ENCODE measurements at places on chromosomes 3 and 15.

- no peaks in the 10 kb centered on the region for H3K27me3 ChIP-seq
- no peak for DNase-seq
- H3K36me3 ChIP-seq, result peaks cover 12% of the 10 kb centered on the region
- H3K4me1 ChIP-seq, result peaks cover 5% of the 10 kb centered on the region
These were observed 23.4 kb downstream of the AMOTL2 start for GRCh38 chr3:134350861-134351311.

DNA sequence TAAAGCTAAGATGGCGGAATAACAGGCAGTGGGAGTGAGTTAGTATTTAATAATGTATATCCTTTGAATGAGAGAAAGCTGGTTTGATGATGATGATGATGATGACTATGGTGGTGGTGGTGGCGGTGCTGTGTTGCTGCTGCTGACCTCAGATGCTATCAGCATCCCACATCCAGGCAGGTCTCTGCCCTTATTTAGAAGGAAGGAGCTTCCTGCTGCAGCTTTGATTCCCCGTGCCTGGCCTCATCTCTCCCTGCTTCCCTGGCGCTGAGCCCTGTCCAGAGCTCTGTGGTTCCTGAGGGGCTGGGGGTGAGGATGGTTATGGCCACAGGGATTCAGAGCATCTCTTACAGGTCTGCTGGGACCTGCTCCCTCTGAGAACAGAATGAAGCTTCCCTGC lies 73.1 kb downstream of the RAB11A start:
- H3K27me3 ChIP-seq, result no peaks in the 10 kb centered on the region
- no peaks in the 10 kb centered on the region for H3K36me3 ChIP-seq
- no peak overlapping the region for H3K27ac ChIP-seq
- H3K4me1 ChIP-seq, result no peaks in the 10 kb centered on the region
- no peak for DNase-seq

GRCh38 chr15:75785771-75786574 lies 57.3 kb upstream of the UBE2Q2 start:
- H3K36me3 ChIP-seq, result no peaks in the 10 kb centered on the region
- H3K4me3 ChIP-seq, result no peak overlapping the region
- no peak overlapping the region for H3K27ac ChIP-seq
- H3K27me3 ChIP-seq, result no peaks in the 10 kb centered on the region
- DNase-seq, result no peak

- no peaks in the 10 kb centered on the region for H3K27me3 ChIP-seq
- H3K27ac ChIP-seq, result no peak overlapping the region
- peaks cover 2% of the 10 kb centered on the region for H3K4me1 ChIP-seq
- DNase-seq, result no peak
- H3K36me3 ChIP-seq, result no peaks in the 10 kb centered on the region
These were observed 144.7 kb downstream of the TLE3 start for GRCh38 chr15:69953051-69953450.

DNA sequence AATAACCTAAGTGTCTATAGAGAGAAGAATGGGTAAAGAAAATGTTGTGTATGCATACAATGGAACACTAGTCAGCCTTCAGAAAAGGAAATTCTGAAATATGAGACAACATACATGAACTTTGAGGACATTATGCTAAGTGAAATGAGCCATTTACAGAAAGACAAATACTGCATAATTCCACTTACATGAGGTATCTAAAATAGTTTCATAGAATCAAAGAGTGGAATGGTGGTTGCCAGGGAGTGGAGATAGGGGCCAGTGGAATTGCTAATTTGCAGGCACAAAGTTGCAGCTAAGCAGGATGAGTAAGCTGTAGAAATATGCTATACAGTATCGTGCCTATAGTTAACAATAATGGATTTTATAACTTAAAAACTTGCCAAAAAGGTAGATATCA lies 779.6 kb upstream of the ARPP21 start:
- no peak overlapping the region for H3K27ac ChIP-seq
- no peak for DNase-seq
- no peaks in the 10 kb centered on the region for H3K36me3 ChIP-seq
- no peak overlapping the region for H3K4me3 ChIP-seq
- no peaks in the 10 kb centered on the region for H3K27me3 ChIP-seq
- H3K4me1 ChIP-seq, result peaks cover 2% of the 10 kb centered on the region

GRCh38 chr15:71291723-71292122 lies 176.5 kb downstream of the THSD4 start:
- no peaks in the 10 kb centered on the region for H3K27me3 ChIP-seq
- no peak overlapping the region for H3K27ac ChIP-seq
- no peaks in the 10 kb centered on the region for H3K36me3 ChIP-seq
